ENCODE measurements at places on chromosomes 7 and 10.
A peak's percentile ranks its signal among the peaks of the same experiment; 100 is the strongest.

- no peak for DNase-seq
These were observed 42.3 kb downstream of the GRID2IP start for GRCh38 chr7:6508950-6509349.

GRCh38 chr7:72444026-72444776 lies 32.1 kb upstream of the CALN1 start:
- DNase-seq = no peak

- DNase-seq = no peak
These were observed 184.4 kb downstream of the LRRTM3 start for GRCh38 chr10:67110286-67110685.

DNA sequence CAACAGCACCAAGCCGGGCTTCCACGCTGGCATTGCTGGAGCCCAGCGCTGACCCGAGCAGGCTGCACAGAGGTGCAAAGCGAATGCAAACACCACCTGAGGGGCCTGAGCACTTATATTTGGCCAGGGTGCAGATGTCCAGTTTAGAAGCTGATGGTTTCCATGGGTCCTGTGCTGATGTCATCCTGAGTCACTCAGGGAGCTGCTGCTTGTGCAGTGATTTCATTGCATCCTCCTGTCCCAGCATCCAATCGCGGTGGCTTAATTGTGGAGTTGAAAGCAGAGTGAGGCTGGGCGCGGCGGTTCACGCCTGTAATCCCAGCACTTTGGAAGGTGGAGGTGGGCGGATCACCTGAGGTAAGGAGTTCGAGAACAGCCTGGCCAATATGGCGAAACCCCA lies 410.2 kb upstream of the KLF6 start:
- DNase-seq = no peak

DNA sequence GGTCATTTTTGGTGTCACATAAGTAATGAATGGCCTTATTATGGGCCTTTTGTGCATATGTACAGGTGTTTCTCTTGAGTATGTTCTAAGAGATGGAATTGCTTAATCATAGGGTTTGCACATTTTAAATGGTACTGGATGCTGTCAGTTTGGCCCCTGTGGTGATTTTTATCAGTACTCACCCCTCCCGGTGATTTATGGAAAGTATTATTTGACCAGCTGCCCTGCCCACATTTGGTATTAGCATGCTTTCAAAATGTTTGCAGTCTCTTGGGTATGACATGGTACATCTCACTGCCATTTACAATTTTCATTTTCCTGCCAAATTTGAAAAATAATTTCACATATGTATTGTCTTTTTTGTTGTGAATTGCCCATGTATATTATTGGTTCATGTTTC lies 427.7 kb downstream of the LRMDA start:
- no peak for DNase-seq

DNA sequence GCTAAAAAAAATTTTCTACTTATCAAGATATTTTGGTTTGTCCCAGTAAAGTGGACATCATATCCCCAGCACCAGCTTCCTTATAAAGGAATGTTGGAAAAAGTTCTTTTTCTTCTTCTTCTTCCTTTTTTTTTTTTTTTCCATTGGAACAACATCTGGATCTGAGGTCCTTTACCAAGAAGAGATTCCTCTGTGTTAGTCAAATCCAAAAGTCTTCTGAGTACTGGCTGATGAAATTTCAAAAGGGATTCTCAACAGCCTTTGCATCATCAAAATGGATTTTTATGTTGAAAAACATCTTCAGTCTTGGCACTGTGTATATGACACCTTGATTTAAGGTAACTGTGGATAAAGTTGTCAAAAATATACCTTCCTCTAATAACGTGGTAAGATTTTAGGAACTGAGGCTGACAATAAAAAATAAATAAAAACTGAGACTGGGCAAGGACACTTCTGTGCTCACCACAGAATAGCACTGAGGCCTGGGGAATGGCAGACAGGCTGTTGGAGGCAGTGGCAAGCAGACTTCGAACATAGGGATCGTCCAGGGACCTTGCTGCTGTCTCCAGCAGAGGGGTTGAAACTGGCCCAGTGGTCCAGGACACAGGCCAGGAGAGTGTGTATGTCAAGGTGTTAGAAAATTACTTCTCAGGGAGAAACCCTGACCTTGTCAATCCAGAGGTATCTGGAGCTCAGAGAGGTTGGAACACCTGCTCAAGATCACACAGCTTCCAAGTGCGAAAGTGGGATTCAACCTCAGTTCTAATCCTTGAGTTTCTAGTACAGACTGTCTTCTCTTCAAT lies 130.4 kb downstream of the PTPN20 start:
- no peak for DNase-seq

DNA sequence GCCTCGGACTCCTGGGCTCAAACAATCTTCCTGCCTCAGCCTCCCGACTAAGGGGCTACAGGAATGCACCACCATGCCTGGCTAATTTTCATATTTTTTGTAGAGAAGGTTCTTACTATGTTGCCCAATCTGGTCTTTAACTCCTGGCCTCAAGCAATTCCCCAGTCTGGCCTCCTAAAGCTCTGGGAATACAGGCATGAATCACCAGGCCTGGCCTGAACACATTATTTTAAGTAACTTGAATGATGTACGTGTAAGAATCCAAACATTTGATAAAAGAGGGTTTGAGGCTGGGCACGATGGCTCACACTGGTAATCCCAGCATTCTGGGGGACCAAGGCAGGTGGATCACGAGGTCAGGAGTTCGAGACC lies 13.0 kb upstream of the BAMBI start:
- no peak for DNase-seq

GRCh38 chr7:79504607-79505389 lies 51.3 kb upstream of the MAGI2 start:
- no peak for DNase-seq

- DNase-seq = no peak
These were observed 102.4 kb downstream of the CFTR start for GRCh38 chr7:117582219-117582704.

GRCh38 chr10:98194633-98195032 lies 60.2 kb downstream of the R3HCC1L start:
- DNase-seq = no peak

GRCh38 chr7:99831595-99831994 lies 3.8 kb downstream of the CYP3A43 start:
- DNase-seq = no peak

DNA sequence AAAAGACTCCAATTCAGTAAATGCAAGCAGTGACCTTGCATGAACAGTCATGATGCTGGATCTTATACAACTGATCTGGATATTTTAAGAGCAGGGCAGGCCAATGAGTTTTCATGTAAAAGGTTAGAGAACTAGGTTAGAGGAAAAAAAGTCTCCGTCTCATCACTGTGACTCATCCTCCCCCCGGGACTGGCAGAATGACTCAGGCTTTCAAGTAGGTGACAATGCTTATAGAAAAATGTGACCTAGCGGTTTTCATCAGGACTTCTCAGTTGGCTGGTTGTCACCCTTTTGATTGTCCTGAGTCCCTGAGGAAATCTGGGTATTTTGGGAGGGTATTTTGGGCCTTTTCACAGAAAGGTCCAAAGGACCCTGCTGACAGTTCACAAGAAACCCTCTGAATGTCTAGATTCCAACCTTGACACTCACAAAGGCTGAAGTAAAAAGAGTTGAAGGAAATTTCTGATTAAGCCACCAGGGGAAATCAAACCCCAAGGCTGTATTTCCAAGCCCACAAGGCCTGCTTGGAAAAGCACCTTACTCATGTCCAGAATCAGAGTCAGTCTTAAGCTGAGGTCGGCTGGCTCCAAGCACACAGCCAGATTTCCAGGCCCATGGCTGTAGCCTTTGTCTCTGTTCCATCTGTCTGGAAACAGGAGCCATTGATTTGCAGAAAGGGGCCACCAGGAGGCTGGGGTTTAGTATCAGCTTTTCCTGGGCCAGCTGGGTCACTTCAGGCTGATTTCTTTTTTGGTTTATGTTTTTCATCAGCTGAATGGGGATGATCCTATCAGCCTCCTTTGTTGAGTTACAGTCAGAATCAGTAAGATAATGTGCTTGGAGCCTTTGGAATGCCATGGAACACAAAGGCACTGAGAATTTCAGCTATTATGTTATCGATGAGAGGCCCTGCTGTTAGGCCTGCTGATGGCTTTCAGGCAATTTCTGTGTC lies 226.4 kb upstream of the HABP2 start:
- peak; percentile 35 for DNase-seq

DNA sequence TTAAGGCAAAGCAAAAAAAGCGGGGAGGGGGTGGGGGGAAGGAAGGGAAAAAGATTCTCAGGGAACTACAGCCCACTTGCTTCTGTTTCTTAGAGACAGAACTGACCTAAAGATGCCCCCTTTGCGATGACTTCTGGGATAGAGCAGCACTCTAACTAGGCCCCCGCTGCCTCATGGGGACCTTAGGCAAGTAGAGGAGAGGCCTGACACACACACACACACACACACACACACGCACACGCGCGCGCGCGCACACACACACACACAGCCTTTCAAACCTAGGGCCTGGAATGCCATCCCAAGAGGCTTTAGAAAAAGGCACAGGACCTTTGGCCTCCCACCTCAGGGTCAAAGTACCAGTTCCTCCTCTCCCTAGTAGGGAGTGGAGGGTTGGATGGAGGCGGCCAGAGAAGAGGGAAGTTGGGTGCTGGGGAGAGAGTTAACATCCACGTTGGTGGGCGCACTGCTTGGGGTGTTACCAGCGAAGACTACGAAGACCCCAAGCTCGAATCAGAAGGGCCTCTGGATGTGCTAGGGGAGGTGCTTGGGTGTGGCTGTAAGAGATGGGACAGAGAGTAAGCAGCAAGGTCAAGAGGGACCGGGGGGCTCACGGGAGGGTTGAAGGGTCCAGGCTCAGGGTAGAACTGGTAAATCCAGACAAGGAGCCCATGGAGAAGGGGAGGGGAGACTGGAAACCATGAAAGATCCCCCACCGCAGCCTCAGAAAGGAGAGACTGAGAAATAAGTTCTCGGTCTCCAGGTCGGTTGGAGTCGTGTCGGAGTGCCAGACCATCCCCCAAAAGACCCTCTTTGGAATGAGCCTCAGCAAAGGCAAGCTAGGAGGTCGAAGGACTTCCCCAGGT lies 1.2 kb upstream of the COL1A2 start:
- no peak for DNase-seq

GRCh38 chr10:19041171-19041570 lies 7.4 kb upstream of the MALRD1 start:
- no peak for DNase-seq

GRCh38 chr7:74658178-74659004 lies 873 bp downstream of the GTF2I start:
- peak; percentile 93 for DNase-seq
